ENCODE measurements at places on chromosomes 5 and 9.

GRCh38 chr5:176588297-176588696 lies 21.7 kb downstream of the GPRIN1 start:
- DNase-seq, result no peak

DNA sequence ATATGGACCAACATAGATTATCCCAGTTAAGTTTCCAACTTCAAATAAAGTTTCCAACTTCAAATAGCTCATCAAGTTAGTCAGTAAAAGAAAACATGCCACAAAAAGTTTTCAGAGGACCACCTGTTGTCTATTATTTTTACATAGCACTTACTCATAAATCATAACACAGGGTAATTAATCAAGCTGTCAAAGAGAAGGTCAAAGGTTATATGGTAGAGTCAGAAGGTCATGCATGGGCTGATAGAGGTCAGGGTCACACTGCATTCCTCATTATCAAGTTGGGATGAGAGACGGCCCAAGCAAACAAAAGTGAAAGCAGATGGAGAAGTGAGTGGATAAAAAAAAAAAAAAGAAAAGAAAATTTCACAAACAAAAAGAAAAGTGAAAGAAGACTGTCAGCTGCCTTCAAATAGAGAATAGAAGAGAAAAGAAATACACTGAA lies 145.5 kb upstream of the POU5F2 start:
- no peak for DNase-seq

GRCh38 chr5:45113726-45114125 lies 305.0 kb downstream of the MRPS30 start:
- DNase-seq, result no peak

DNA sequence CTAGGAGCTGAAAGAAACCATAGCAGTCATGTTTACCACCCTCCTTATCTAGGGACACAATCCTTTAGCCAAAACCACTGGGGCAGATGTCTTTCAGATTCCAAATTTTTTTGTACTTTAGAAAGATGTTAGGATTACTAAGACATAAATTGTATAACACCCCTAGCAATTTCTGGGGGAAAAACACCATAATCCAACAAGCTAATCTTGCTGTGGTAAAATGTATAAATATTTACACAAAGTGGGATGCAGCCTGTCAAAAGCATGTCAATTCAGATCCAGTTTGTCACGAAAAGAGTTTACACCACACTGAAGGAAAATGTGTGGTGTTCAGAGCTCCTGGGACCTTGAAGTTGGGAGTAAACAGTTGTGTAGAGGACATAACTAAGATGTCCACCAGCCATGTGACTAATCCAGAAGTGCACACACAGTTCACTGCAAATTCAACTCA lies 274.3 kb downstream of the ADAMTSL1 start:
- no peak for DNase-seq

DNA sequence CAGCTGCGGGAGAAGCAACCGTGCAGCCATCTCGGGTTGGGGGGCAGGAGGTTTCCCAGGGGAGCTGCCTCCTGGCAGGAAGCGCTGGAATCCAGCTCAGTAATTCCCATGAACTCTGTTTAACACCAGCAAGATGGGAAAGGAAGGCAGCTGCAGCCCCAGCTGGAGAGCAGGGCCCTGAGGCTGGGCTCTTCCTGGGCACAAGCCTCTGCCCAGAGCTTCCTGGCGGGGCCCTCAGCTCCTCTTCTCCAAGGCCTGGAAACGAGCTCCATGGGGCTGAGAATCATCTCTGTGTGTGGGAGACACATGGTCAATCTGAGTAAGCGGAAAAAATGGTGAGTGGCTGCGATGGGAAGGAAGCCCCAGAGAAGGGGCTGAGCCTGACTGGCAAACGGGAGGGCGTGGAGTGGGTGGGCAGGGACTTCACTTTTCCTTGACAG lies 6.3 kb downstream of the MRPL36 start:
- DNase-seq, result no peak

DNA sequence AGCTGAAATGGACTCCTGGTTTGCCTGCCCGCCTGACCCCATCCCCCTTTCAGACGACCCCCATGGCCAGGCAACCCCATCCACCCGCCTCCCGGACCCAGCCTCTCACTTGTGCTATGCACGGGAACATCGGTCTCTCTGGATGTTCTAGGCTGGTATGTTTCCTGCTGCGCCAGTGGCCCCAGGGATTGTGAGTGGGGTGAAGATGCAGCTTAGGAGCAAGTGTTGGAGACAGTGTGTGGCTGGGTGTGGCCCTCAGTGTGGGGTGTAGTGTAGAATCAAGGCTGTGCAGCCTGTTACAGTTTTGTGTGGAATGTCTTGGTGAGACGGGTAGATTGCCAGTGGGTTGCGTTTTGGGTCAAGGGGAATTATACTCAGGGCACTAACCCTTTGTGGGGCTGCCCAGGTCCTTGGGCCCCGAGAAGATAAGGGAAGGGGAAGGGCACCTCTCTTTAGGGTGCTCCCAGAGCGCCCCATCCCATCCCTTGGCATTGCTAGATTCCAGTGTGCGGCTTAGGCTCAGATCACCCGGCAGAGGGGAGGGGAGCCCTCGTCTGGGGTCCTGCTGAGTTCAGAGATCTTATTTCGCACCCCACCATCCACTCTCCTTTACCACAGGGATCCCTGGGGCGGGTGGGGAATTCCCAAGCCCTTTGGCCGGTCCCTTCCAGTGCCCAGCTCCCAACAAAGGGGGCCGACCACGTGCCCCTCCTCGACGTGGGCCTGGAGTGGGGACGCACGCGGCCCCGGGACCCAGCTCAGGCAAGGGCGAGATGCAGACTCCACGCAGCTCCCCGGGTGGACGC lies 4.6 kb downstream of the IER5L start:
- DNase-seq, result no peak

GRCh38 chr5:17978954-17979353 lies 344.7 kb downstream of the TAF11L14 start:
- DNase-seq, result no peak

- no peak for DNase-seq
These were observed 381.8 kb upstream of the ST8SIA4 start for GRCh38 chr5:101284736-101285375.

DNA sequence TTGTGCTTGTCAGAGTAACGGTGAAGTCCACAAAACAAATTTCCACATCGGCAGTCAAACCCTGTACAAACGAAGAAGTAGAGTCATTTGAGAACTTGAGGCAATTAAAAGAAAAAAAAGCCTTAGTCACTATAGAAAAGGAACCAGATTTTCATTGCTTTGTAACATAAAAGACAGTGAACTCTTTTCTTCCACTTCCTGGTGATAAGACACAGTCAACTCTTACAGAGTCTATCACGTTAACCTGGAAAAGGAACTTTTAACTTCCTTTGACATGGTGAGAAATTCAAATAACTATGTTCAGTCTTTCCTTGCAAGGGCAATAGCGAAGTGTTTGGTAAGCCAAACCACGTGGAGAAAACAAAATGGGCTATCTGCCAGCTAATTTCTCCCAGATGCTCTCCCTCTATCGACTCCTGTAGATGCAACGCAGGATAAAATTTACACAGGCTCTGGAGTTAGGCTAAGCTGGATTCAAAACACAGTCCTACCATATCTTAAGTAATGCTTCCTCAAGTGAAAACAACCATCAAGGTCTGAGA lies 8.9 kb downstream of the ZFAND5 start:
- no peak for DNase-seq

GRCh38 chr5:124634741-124635323 lies 111.6 kb downstream of the ZNF608 start:
- DNase-seq, result no peak

GRCh38 chr5:5613261-5613990 lies 190.9 kb downstream of the ICE1 start:
- no peak for DNase-seq

DNA sequence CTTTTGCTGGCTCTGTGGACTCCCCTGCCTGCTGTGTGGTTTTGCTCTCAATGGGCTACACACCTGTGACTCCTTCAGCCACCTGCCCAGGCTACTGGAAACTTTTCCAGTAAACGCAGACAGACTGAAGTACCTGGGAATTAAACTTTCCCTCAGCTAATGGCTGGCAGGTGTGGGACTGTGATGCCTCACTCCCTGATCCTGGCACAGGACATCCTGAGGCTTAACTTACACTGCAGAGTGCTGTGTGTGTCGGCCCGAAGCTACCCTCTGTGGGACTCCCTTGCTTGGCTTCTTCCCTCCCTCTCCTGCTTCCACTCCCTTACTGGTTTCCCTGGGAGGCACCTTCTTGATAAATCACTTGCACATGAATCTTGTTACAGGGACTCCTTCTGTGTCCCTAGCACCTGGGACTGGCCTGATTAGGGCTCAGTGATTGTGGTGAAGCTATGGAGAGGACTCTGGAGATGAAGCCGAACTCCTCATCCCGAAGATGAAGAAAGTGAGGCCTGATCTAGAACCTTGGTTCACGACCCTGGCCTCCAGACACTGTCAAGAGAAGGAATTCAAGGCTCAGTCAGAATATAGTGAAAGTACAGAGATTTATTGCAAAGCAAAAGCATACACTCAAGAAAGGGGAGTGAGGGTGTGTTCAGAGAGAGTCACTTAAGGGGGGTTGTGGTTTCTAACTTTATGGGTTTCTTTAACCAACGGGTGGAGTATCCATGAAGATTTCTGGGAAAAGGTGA lies 113.4 kb upstream of the ALDH1B1 start:
- no peak for DNase-seq

GRCh38 chr5:157359356-157360055 lies 93.6 kb downstream of the CYFIP2 start:
- no peak for DNase-seq

DNA sequence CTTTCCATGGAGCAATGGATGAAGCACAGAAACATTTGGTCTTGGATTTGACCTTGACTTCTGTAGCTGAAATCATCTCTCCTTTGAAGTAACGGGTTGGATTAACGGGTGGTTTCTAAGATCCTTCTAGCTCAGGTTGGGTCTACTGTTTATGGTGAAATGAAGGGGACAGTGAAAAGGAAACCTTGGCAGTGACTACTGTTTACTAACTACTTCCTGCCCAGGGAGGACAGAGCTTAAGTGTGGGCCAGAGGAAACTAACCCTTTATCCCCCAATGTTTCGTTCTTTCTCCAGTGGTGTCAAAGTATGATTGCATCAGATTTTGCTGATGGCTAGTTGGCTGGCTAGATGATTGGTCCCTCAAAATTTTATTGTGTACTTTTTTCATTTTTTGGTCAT lies 22.2 kb downstream of the SKP2 start:
- no peak for DNase-seq

GRCh38 chr9:129320575-129321285 lies 142.7 kb upstream of the IER5L start:
- DNase-seq, result no peak

DNA sequence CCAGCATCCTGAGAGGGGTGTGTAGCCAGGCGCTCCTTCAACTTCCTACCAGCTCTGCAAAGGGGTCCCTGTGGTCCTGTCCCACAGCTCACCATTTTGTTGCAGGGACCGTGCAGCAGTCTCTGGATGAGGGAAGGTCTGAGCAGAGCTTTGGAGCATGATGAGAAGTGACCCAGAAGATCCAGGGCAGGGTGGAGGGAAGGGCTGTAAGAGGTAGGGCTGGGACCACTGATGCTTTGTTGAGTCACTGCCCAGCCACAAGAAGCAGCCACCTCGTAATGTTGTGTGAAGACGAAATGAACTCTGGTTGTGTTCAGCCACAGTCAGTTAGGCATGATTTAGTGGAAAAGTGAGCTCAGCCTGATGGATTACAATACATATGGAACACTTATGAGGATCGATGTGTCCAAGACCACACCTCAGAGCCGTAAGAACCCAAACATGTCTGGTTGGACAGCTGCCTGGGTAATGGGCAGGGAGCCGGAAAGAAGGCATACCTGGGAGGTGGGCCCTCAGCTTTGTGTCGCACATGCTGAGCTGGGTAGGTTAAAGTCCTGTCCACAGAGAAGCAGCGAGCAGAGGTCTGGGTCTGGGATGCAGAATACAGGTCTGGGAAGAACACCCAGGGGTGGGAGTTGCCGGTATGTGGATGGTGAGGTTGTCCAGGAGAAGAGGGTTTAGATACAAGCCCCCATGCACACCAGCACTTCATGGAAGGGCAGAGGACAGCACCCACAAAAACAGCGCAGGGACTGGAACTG lies 250.1 kb downstream of the GADD45G start:
- DNase-seq, result no peak

- no peak for DNase-seq
These were observed 288.8 kb downstream of the PIK3R1 start for GRCh38 chr5:68504306-68504705.

GRCh38 chr5:127446626-127447025 lies 70.8 kb upstream of the PRRC1 start:
- no peak for DNase-seq

GRCh38 chr5:116045821-116046220 lies 13.5 kb downstream of the ARL14EPL start:
- no peak for DNase-seq

DNA sequence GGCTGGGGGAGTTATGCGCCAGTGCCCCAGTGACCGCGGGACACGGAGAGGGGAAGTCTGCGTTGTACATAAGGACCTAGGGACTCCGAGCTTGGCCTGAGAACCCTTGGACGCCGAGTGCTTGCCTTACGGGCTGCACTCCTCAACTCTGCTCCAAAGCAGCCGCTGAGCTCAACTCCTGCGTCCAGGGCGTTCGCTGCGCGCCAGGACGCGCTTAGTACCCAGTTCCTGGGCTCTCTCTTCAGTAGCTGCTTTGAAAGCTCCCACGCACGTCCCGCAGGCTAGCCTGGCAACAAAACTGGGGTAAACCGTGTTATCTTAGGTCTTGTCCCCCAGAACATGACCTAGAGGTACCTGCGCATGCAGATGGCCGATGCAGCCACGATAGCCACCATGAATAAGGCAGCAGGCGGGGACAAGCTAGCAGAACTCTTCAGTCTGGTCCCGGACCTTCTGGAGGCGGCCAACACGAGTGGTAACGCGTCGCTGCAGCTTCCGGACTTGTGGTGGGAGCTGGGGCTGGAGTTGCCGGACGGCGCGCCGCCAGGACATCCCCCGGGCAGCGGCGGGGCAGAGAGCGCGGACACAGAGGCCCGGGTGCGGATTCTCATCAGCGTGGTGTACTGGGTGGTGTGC lies at the start of gene RXFP3:
TSS of gene RXFP3 (plus strand) at position 6 of the 636 bp plus-strand sequence. CDS start at position 361, 355 bp downstream.
- no peak for DNase-seq

- DNase-seq, result no peak
These were observed 17.3 kb downstream of the TRUB2 start for GRCh38 chr9:128304971-128305288.

GRCh38 chr9:35114840-35115628 lies 628 bp downstream of the ATOSB start:
- no peak for DNase-seq

GRCh38 chr5:157590478-157590877 lies 14.9 kb upstream of the ADAM19 start:
- no peak for DNase-seq

- no peak for DNase-seq
These were observed 27.4 kb downstream of the PCDH1 start for GRCh38 chr5:141850786-141851185.

- no peak for DNase-seq
These were observed 72.7 kb downstream of the ZFAND5 start for GRCh38 chr9:72292256-72292682.

Measured in activated naive CD4-positive, alpha-beta T cell (primary cell).